Iris pigment epithelial cell (primary cell): ENCODE measurements at places on chromosomes 5 and 9.

DNA sequence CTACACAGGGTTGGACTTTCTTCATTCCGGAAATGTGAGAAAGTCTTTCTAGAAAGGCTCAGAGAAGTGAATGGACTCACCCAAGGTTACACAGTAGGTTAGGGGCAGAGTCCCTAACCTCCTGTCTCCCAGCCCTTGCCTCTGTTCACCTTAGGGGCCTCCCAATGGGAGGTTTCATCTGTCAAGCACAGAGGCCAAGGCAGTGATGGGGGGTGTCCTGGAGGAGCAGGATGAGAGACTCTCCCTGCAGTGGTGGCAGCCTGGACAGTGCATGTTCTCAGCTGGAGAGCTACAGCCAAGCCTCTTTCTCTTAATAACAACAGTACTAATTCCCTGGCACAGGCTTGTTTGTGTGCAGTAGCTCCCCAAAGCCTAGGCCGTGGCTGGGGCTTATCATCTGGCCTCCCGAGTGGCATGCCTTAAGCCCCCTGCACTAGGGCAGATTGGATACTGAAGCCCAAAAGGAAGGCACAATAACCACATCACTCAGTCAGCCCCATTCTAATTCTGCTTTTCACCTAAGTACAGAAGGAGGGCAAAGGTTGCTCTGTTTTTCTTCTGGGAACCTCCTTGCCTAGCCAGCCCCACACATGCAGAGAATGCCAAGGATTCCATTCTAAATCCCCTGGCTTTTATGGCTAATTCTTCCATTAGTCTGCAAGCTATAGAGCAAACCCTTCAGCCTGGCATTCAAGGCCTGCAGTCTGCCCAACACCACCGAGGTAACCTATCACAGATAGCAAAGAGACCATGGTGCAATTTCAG is 50.2 kb upstream of the XPA start:
- peak; percentile 67 for DNase-seq

- peak; percentile 92 for DNase-seq
Measured at GRCh38 chr5:172107571-172107970, 80.5 kb downstream of the STK10 start.

- DNase-seq = no peak
Measured at GRCh38 chr5:33400675-33401074, 40.1 kb upstream of the TARS1 start.

DNA sequence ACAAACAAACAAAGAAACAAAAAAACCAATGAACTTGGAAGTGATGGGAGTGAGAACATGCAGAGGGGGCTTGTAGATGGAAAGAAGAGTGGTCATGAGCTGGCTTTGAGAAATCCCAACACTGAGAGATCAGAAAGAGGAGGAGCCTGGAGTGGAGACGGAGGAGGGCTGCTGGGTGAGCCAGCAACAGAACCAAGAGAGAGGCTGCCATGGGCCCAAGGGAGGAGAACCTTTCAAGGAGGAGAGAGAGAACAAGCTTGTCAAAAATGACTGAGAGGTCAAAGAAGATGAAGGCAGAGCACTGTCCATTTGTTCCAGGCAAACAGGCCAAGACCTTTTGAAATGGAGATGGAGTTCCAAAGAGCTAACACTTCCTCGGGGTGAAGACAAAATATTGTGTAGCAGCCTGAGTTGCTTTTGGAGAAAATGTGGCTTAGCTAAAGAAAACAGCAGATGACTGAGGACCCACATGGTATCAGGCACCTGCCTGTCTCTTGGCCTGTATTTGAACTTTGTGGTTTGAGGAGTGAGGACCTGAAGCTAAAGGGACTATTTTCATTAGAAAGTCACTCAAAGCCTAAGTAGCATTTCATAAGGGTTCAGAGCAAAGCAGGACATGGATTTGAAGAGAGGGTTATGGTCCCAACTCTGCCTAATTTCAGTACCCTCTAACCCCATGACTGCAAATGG is 13.1 kb downstream of the NSG2 start:
- DNase-seq = no peak

DNA sequence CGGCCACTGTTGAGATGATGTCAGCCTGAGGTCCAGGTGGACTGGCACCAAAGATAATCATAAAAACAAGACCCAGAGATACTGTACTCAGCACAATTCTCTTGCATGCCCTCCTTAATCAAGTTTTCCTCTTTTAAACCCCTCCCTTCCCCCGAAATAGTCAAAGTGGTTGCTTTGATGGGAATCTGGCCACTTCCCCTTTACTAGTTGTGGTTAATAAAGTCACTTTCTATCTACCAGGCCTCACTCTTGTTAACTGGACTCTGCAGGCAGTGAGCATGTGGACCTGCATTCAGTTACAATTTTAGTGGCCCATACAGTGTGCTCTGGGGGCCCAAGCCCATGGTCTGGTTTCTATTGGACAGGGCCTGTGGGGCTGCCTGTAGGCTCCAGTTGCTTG is 17.5 kb downstream of the FBP2 start:
- no peak for DNase-seq
